ENCODE measurements at places on chromosomes 4 and X. TPM values are rescaled to one million over a fixed set of nuclear protein-coding genes. Genes with fewer than 3 reads are reported as not detected.

DNA sequence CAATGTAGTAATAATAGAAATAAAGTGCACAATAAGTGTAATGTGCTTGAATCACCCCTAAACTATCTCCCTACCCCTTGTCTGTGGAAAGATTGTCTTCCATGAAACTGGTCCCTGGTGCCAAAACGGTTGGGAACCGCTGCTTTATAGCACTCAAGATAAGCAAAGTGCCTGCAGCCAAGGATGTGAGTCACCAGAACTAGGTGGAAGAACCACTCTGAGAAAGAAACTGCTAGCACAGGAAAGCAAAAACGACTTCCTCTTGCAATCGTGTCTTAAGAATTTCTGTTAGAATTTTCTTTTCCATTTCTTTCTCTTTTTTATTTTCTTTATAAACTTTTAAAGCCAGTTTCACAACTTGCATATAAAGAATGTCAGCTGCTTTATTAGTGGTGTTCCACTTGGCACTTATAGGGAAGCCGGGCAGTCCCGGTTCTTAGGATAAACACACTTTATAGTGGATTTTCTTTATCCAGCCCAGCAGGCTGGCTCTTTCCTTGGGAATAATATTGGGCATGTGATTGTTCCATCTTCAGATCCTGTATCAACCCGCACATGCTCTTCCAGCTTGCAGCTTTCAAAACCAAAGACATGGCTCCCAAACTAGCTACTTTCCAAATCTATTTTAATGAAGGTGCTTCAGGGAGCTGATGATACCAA is 32.3 kb upstream of the CXCL8 start:
- H3K36me3 ChIP-seq: no peaks in the 10 kb centered on the region
- H3K27me3 ChIP-seq: no peaks in the 10 kb centered on the region
- H3K4me3 ChIP-seq: no peak overlapping the region
- H3K4me1 ChIP-seq: no peaks in the 10 kb centered on the region
- no peak for DNase-seq
- no peak overlapping the region for H3K27ac ChIP-seq

DNA sequence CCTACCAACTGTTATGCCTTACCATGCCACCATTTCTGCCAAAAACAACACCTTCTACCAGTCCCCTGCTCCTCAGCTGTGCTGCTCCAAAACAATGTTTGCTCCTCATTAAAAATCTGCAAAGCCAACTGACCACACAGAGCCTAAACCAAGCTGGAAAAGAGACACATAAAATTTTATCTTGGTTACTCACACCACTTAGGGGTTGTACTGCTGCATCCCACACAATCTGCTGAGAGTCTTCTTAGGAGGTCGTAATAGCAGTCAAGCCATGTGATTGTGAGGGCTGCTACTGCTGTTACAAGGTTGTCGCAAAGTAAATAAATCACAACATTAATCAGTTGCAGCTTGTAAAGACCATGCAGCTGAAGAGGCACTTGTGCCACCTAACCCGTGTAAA is 607.4 kb upstream of the FAM241A start:
- no peak overlapping the region for H3K4me3 ChIP-seq
- no peaks in the 10 kb centered on the region for H3K4me1 ChIP-seq
- H3K36me3 ChIP-seq: no peaks in the 10 kb centered on the region
- peaks cover under 1% of the 10 kb centered on the region for H3K27me3 ChIP-seq
- no peak overlapping the region for H3K27ac ChIP-seq

- peaks cover 10% of the 10 kb centered on the region for H3K4me1 ChIP-seq
- no peak for DNase-seq
- H3K4me3 ChIP-seq: no peak overlapping the region
- no peaks in the 10 kb centered on the region for H3K36me3 ChIP-seq
Measured at GRCh38 chrX:16113978-16114565, 9.3 kb upstream of the GRPR start.

DNA sequence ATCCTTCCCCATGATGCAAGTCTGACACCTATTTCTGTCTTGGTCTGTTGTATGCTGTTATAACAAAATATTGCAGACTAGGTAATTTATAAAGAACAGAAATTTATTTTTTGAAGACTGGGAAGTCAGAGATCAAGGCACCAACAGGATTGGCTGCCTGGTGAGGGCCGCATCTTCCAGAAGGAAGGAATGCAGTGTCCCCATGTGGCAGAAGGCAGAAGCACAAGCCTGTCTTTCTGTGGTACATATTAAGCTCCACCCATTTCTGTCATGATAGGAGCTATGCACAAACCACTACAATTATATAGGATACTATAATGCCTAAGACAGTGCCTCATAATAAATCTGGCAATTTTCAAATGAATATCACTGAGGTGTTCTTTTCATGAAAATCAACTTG is 502.3 kb upstream of the DIAPH2 start:
- H3K36me3 ChIP-seq: no peaks in the 10 kb centered on the region
- no peak for DNase-seq
- no peaks in the 10 kb centered on the region for H3K4me1 ChIP-seq
- H3K4me3 ChIP-seq: no peak overlapping the region

DNA sequence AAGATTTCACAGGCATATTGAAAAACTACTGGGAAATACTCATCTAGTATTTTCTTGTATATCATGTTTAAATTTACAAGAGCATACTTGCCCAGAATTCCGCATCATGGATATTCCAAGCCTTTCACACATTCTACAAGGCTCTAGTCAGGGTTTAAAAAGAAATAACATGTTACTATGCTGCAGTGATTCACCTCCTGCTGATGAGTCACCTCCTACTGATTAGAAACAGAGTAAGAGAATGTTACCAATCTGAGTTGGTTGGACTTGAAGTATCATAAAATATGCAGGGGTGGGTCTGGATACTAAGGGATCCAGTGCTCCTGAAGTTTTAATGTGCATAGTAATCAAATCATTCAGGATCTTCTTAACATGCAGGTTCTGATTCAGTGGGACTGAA is 192.0 kb upstream of the ANK2 start:
- DNase-seq: no peak
- no peak overlapping the region for H3K27ac ChIP-seq
- H3K4me3 ChIP-seq: no peak overlapping the region
- no peaks in the 10 kb centered on the region for H3K36me3 ChIP-seq
- no peaks in the 10 kb centered on the region for H3K4me1 ChIP-seq

- no peaks in the 10 kb centered on the region for H3K36me3 ChIP-seq
- H3K27ac ChIP-seq: no peak overlapping the region
- DNase-seq: no peak
- H3K4me1 ChIP-seq: no peaks in the 10 kb centered on the region
- H3K27me3 ChIP-seq: peaks cover 2% of the 10 kb centered on the region
Measured at GRCh38 chr4:81257021-81257420, 42.0 kb upstream of the PRKG2 start.

HTN3 gene
- polyA plus RNA-seq: not detected

CLDN34 gene
- polyA plus RNA-seq: not detected

PTCHD1 gene
- not detected for polyA plus RNA-seq

ADGRA3 gene
- polyA plus RNA-seq: 2.7 TPM

IQCM gene
- not detected for polyA plus RNA-seq

CAPN6 gene
- polyA plus RNA-seq: not detected

Data from immature natural killer cell (primary cell).